ENCODE measurements at places on chromosomes 6 and 20.

DNA sequence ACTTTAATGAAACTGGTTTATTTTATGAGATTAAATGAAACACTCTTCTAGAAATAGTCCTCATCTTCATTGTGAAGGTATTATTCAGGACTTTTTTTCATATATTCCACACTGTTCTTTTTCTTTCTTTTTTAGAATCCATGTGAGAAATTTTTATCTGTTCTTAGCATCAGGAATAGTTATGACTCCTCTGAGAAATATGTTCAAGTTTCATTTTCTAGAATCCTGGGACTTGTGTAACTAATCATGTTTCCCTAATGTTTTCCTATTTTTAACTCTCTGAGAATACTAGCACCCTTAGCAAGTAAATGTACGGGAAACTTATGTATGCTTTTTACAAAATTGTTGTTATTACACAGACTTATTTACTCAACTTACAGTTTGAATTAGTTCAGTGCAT, 407.8 kb downstream of the CBLN4 start:
- DNase-seq, result no peak

- peak; percentile 46 for DNase-seq
These were observed 154.6 kb downstream of the CDKAL1 start for GRCh38 chr6:20688710-20689500.

DNA sequence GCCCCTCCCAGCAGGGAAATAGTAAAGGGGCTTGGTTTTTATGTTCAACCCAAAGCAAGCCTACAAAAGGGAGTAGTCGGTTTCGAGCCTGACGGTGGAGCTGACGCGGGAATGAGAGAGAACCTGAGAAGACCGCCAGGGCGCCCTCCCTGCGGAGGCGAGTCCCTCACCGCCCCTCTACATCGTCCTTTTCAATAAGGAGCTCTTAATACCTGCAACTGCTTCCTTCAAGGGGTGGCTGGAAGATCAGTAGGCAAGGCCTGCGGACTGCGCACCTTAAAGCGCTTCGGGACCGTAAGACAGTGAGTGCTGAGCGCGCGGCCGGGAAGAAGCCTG, 709 bp upstream of the ZNF76 start:
- no peak for DNase-seq

- no peak for DNase-seq
These were observed 9.3 kb downstream of the PREX1 start for GRCh38 chr20:48818481-48818987.

- DNase-seq, result no peak
These were observed 207.5 kb downstream of the SMOC2 start for GRCh38 chr6:168648240-168649125.

GRCh38 chr20:50027611-50028105, 44.9 kb downstream of the SNAI1 start:
- no peak for DNase-seq

GRCh38 chr20:21511850-21512633, 1.8 kb downstream of the NKX2-2 start:
- DNase-seq, result no peak

- no peak for DNase-seq
These were observed 459.4 kb upstream of the ID4 start for GRCh38 chr6:19377722-19378121.

GRCh38 chr6:56378507-56378906, 131.1 kb upstream of the COL21A1 start:
- DNase-seq, result no peak

DNA sequence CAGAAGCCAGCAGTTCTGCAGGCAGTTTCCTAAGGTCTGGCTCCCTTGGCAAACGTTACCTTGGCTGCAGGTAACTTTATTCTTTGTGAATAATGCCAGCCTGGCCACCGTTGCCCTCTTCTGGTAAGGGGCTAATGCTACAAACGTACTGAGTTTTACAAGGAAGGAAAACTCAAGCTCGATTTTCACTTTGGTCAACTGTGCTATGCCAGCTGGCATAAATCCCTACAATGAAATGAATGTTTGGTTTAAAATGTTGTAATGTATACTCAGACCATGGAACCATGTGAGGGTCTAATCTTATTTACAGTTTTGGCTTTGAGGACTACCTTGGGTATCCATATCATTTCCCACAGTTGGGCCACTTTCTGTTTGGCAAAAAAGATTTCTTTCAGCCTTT, 101.4 kb downstream of the SLX4IP start:
- no peak for DNase-seq

- DNase-seq, result no peak
These were observed 4.6 kb upstream of the NAA20 start for GRCh38 chr20:20012541-20012940.
